ENCODE measurements at places on chromosomes 3 and 15.

- no peak for DNase-seq
Measured at GRCh38 chr3:522888-523287, 326.3 kb downstream of the CHL1 start.

GRCh38 chr3:124862006-124862405 lies 25.2 kb downstream of the ITGB5 start:
- no peak for DNase-seq

DNA sequence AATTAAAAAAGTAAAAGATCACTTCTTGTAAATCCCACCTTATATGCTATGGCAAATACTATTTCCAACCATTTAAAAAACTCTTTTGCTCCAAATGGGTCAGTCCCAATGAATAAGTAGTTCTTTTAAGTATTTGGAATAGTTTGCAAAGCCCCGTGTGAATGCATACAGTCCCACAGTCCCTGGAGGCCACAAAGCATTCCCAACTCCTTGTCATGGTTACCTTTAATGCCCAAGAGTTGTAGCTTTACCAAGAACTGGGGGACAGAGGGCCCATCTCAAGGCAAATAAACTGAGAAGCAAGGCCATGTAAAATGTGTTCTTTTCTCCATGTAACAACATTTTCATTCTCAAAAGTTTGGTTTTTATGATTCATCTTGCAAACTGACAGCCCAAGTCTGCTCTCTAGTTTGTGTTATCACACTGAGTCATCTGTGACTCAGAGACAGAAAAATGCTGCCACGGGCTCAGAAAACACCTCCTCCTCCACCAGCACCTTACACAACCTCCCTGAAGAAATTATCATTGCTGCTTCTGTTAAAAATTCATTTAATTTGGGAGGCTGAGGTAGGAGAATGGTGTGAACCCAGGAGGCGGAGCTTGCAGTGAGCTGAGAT lies 336.2 kb downstream of the ERC2 start:
- peak; percentile 94 for DNase-seq

DNA sequence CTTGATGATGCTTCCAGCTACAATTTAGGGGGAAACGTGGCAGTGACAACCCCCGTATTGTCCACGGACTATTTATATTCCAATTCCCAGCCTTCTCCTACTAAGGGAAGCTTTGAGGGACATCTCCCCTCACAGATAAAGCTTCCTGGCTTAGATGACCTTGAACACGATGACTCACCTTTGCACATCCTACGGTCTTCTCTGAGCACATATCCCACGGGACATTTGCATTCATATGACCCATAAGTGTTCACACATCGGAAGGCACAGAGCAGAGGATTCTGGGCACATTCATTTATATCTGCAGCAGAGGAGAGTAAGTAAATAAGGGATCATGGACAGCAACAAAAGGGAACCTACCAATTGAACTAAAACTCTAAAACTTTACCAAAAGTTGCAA lies 101.5 kb downstream of the DUT start:
- no peak for DNase-seq

DNA sequence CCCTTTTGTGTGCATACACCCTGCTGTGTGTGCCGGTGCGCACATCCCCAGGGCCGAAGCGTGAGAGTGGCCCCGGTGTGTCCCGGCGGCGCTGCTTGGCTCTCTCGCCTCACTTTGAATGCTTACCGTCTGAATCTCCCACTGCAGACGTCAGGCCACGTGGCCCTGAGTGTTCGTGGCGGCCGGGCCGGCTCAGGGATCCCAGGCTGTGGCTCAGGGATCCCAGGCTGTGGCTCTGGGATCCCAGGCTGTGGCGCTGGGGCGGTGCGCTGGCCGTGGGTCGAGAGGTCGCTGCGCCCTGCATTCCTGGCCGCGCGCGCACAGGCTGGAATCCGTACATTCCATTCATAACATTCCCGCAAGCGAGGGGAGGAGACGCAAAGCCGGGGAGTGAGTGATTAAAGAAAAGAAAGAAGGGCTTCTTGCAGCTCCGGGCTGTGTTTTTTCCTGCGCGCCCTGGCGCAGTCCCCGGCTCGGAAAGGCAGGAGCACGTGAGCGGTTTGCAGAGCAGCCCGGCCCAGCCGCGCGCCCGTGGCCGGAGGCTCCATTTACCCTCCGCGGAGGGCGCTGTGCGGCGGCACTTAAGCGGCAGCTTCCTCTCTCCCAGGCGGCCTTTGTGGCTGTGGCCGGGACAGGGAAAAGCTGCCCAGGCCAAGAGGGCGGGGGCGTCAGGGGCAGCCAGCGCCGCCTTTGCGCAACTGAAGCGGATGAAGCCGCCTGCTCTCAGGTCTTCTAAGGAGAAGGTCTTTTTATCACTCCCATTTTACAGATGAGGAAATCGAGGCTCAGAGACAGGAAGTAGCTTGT lies 87.0 kb upstream of the ALDH1L1 start:
- DNase-seq, result peak; percentile 94

GRCh38 chr3:151859233-151859673 lies 14.2 kb upstream of the SUCNR1 start:
- peak; percentile 21 for DNase-seq

- no peak for DNase-seq
Measured at GRCh38 chr3:109640146-109640652, 302.9 kb upstream of the DPPA4 start.

- DNase-seq, result peak; percentile 24
Measured at GRCh38 chr3:169744366-169745054, 20.4 kb downstream of the TERC start.

GRCh38 chr15:75201616-75202250 lies at the start of gene C15orf39:
C15orf39 (plus strand) TSS chr15:75201882; CDS start chr15:75206049, 4,167 bp downstream.
- DNase-seq, result peak; percentile 85

GRCh38 chr15:55661428-55661827 lies 73.3 kb upstream of the PYGO1 start:
- DNase-seq, result no peak

DNA sequence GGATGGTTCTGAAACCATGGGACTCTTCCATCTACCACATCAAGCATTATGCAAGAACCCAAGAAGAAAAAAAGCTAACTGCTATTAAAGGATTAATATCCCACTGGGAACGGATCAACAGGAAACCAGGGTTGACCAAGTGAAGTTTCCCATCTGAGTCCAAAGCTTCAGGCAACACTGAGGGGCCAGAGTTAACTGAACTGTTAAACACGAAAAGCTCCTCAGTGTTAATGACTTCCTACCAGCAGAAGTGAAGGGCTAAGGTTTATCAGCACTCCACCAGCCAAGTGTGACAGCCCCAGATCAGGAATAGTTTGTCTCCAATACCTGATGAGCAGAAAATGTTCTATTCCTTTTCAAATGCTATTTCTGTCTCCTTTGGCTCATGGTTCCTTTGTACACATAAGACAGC lies 36.7 kb downstream of the PTPN9 start:
- peak; percentile 53 for DNase-seq

- no peak for DNase-seq
Measured at GRCh38 chr3:128895843-128896697, 16.6 kb downstream of the ACAD9 start.

DNA sequence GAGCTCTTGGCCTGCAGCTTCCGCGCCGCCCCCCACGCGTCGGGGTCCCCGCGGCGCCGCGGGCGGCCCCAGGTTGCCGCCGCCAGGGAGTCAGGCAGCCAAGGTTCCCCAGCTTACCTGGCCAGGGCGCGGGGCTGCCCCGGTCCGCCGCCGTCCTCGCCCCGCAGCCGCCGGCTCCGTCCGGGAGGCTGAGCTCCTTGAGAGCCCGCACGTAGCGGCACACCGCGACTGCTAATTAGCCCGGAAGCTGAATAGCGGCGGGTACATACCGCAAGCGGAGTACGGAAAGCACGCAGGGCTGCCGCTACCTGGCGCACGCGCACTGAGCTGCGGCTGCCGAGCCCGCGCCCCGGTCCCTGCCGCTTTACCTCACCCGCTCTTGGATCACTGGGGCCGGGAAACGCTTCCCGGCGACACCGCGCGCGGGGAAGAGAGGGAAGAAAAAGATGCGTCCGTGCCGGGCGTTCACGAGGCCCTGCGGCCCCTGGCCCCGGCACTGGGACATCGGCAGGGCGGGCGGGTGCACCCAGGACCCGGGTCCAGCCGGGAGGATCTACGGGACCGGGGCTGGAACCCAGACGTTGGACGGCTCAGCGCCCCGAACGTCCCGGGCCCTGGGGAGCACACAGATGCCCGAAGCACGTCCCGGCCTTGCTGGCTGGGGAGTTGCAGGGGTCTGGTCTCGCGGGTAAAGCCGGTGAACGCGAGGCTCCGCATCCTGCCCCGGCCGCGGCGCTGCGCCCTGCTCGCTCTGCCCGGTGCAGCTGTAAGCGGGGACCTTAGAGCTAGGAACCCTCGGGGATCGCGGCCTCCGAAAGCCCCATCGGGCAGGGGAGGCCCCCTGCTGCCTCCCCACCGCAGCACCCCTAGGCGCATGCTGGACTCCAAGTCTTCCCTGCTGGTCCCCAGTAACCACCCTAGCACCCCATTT lies at the start of gene GOLGA8B:
GOLGA8B (minus strand) TSS at position 253 of the 931 bp plus-strand sequence. CDS start 47,739 bp downstream, outside the sequence.
- peak; percentile 83 for DNase-seq

- no peak for DNase-seq
Measured at GRCh38 chr15:92316586-92317295, 76.9 kb upstream of the ST8SIA2 start.

DNA sequence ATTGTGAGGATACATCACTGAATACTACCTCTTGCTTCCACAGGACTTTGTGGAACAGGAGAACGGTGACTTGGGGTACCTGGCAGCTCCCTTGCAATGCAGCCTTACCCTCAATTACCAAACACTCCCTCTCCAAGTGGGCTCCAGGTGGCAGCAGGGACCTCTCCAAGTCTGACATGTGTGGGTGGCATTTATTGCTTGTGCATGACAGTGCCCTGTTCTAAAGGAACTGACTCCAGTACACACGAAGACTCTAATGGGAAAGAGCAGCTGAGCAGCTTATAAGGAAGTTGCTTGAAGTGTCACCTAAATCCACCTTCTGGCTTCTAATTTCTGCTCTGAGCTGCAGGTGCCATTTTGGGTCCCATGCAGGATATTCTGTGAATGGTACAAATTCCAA lies 174.1 kb upstream of the SLCO3A1 start:
- DNase-seq, result no peak

DNA sequence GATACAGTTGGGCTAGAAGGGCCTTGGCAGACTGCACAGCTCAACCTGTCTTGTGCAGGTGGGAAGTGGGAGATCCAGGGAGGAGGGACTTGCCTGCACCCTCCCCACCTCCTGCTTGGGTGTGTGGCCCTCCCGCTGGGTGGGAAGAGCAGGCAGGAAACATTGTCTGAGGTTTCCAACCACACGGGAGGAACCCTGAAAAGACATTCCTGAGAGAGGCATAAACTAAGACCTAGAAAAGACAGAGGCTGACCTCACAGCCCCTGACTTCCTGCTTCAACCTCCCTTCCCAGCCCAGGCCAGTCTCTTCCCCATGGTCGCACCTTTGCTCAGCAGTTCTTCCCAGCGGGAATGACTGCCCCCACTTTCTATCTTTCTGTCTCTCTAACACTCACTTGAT lies 46.3 kb upstream of the INSYN1 start:
- DNase-seq, result peak; percentile 79

GRCh38 chr15:93454788-93455187 lies 365.8 kb upstream of the RGMA start:
- no peak for DNase-seq

DNA sequence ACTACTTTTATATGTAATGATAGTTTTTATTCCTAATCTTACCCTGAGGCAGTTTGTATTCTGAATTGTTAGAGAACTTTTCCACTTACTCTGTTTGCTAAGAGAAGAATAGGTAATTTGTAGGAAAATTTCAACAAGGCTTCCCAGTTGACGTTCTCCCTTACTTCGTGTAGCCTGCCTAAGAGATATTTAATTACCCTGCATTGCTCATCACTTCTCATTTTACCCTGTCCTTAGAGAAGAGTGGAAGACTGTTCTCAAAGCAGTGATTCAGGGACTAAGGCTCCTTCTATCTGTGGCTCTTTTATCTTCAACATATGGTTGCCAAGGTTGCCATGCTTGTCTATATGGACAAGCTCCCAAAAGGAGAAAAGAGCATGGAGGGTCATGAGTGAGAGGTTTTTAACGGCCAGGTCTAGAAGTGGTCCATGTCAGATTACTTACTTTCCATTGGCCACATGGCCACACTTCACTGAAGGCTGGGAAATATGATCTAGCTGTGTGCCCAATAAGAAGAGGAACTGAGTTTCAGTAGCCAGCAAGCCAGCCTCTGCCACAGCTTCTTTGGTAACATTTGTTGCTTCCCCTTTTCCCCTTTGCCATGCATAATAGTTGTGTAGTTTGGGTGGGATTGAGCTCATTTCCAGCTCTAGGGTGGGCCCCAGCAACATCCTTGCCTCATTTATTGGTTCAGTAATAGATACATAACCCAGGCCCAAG lies 22.1 kb downstream of the PDE8A start:
- DNase-seq, result no peak

- no peak for DNase-seq
Measured at GRCh38 chr3:136634821-136635220, 117.4 kb downstream of the STAG1 start.

- DNase-seq, result peak; percentile 29
Measured at GRCh38 chr3:15010664-15011063, 54.5 kb downstream of the MRPS25 start.

GRCh38 chr3:115836944-115837343 lies 213.6 kb downstream of the GAP43 start:
- peak; percentile 11 for DNase-seq

DNA sequence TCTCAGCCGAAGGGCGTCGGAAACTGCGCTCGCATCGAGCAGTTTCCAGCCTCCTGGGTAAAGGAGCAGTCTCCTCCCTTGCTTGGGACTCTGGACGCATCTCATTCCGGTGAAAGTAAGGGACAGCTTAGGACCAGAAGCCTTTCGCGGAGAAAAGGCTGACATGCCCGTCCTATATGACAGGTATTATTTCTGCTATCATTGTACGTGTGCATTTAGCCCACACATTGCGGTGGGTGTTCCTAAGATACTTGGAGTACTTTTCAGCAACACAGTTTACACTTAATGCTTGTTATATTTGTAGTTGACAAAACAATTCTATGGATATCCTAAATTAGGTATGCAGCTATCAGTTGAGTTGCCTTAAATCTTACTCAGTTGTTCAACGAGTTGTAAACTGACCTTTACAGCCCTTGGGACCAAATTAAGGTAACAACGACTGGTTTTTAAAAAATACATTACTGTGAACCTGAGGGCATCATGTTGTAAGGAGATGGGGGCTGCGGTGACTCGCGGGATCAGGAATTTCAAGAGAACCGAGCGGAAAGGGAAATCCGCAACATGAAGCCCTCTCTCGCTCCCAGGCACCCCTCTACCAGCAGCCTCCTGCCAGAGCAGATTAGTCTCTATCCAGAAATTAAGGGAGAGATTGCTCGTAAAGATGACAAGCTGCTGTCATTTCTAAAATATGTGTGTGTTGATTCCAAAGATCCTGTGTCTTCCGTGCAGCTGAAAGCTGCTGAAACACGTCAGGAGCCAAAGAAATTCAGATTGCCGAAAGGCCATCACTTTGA lies 632 bp upstream of the COPS2 start:
- DNase-seq, result peak; percentile 46

Measured in kidney tubule cell (primary cell).